ENCODE measurements at places on chromosomes 3 and 15. TPM values are rescaled to one million over a fixed set of nuclear protein-coding genes. Genes with fewer than 3 reads are reported as not detected.
A peak's percentile ranks its signal among the peaks of the same experiment; 100 is the strongest.

The NANOGP8 gene
- not detected for total RNA-seq

- H3K27me3 ChIP-seq: peaks cover 3% of the 10 kb centered on the region
- no peaks in the 10 kb centered on the region for H3K36me3 ChIP-seq
- H3K27ac ChIP-seq: no peak overlapping the region
- no peaks in the 10 kb centered on the region for H3K4me1 ChIP-seq
- H3K4me3 ChIP-seq: no peak overlapping the region
These were observed 110.9 kb downstream of the EDEM1 start for GRCh38 chr3:5298453-5298852.

The RAB6B gene
- total RNA-seq: 7.6 TPM

The SLC22A13 gene
- total RNA-seq: 0.78 TPM

The CLDN18 gene
- total RNA-seq: not detected

DNA sequence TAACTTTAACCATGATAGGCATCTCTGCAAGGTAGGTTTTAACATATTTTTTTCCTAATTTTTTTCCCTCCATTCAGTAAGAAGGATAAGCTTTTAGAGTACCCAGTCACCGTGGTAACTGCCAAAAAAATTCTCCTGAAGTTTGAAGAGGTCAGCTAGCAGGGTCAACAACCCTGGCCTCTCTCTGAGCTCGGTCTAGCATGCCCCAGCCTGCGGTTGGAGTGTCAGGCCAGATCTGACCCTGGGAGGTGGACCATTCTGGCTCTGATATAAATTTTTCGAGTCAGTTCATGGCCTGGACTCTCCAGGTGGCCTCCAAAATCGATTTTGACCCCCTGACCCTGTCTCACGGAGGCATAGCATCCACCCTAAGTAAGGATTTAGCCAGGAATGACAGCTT is 29.7 kb downstream of the SOX2 start:
- no peak for DNase-seq
- no peak overlapping the region for H3K4me3 ChIP-seq
- no peaks in the 10 kb centered on the region for H3K36me3 ChIP-seq
- no peaks in the 10 kb centered on the region for H3K4me1 ChIP-seq
- no peaks in the 10 kb centered on the region for H3K27me3 ChIP-seq

GRCh38 chr3:194928831-194929577 is 243.3 kb downstream of the FAM43A start:
- no peaks in the 10 kb centered on the region for H3K4me1 ChIP-seq
- peaks cover 16% of the 10 kb centered on the region for H3K27me3 ChIP-seq
- DNase-seq: no peak
- H3K4me3 ChIP-seq: no peak overlapping the region

The SPTSSB gene
- total RNA-seq: not detected

DNA sequence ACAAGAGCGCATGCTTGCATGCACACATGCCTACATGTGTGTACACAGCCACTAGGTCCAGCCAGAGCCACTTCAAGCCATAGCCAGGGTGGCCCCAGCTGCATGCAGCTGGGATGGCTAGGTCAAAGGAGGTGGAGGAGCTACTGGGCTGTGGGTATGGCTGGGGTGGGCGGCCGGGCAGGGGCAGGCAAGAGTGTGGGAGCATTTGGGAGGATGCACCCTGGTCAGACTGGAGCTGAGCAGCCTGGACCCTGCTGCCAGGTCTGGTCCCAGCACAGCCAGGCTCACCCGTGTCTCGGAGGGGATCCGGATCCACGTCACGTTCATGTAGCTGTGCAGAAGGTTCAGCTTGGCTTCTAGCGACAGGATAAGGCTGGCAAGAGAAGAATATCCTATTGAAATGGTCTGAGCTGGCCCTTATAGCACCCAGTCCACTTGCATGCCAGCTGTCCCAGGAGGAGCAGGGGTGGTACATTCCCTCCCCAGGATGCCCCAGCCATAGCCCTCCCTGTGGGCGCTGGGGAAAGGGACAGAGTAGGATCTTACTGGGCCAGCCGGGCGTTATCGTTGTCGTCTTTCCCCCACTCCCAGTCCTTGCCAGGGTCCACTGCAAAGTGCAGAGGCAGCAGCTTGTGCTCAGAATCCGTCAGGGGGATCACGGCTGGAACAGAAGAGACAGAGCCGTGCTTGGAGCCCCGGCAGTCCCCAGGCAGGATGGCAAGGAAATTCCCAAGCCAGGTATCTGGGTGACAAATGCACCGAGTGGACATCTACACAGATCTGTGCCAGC is 160.5 kb downstream of the KLF13 start:
- no peaks in the 10 kb centered on the region for H3K27me3 ChIP-seq
- peak overlapping the region; percentile 21 for H3K4me3 ChIP-seq
- H3K27ac ChIP-seq: peak overlapping the region; percentile 60

Data from activated T-helper 2 cell treated with anti-CD3 and anti-CD28 coated beads, Interferon-gamma antibody, Interleukin-2, Interleukin-4, amounts not matched to agents 10 μg/mL and 5 μg/mL and 100 μg/mL, durations not matched to agents 14 hours and 24 hours and 36 hours (primary cell).